T-helper 2 cell treated with Interferon-gamma antibody and Interleukin-4, amounts not matched to agents 5 μg/mL and 100 μg/mL, for 36 hours (primary cell): ENCODE measurements at places on chromosomes 5 and 9.

- no peaks in the 10 kb centered on the region for H3K27me3 ChIP-seq
- H3K4me3 ChIP-seq: peak overlapping the region; percentile 72
- H3K4me1 ChIP-seq: peaks cover 71% of the 10 kb centered on the region
- peak overlapping the region; percentile 77 for H3K27ac ChIP-seq
These were observed 61.5 kb downstream of the OSTF1 start for GRCh38 chr9:75149841-75150241.

GRCh38 chr5:79834754-79835714, 145.4 kb downstream of the CMYA5 start:
- H3K27ac ChIP-seq: no peak overlapping the region
- H3K4me1 ChIP-seq: no peaks in the 10 kb centered on the region
- H3K36me3 ChIP-seq: no peaks in the 10 kb centered on the region
- H3K4me3 ChIP-seq: no peak overlapping the region

DNA sequence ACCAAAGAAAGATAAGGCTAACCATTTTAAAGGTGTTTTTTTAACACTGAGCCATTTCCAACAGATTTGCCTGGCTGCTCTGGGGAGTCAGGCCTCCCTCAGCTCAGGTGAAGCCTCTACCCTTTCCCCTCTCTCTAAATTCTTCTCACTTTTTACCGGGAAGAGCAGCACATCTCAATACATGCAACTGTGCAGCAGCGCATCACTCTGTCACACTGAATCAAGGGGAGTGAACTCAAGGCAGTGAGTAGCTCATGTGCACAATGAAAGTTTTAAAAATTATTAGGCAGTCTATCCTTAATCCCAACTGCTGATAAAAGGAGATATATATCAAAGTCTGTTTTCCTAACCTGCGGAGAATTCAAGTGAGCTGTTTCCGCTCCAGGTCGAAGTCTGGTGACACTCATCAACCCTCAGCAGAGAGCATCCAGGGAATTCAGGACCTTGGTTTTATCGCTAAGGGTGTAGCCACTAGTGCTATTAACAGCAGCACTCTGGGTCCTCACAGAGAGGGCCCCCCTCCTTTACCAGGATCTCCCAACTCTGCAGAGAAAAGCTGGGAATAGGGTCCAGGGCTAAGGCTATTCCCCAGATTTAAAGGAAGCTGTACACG, 1.0 kb downstream of the CEMIP2 start:
- DNase-seq: no peak
- H3K4me3 ChIP-seq: peak overlapping the region; percentile 96
- H3K27ac ChIP-seq: peak overlapping the region; percentile 95
- no peaks in the 10 kb centered on the region for H3K27me3 ChIP-seq
- peaks cover 48% of the 10 kb centered on the region for H3K4me1 ChIP-seq
- peaks cover 7% of the 10 kb centered on the region for H3K36me3 ChIP-seq

GRCh38 chr5:148926207-148926606, 99.8 kb downstream of the ADRB2 start:
- no peaks in the 10 kb centered on the region for H3K4me1 ChIP-seq
- no peak for DNase-seq

DNA sequence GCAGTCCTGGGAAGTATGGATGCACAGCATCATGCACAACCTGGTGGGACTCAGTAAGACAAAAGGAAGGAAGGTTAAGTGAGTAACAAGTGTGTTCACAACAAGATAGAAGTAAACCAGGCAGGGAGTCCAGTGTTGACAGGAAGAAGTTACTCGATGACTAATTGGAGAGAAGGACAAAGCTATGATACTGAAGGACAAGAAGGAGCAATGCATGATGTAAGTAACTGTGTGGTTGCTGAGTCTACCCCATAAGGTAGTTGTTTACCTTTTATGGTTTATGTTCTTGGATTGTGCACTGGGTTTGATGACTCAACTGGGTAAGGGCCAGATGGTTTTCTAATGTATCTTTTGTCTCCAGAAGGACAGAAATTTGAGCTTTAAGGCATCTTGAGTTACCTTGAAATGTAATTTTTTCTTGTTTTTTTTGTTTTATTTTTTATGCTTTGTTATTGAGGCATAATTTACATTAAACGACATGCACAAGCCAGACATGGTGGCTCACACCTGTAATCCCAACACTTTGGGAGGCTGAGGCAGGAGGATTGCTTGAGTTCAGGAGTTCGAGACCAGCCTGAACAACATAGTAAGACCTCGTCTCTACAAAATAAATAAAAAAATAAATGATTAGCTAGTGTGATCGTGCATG, 89.2 kb upstream of the CAST start:
- H3K4me1 ChIP-seq: peaks cover 1% of the 10 kb centered on the region
- no peak overlapping the region for H3K4me3 ChIP-seq
- H3K27ac ChIP-seq: no peak overlapping the region
- peaks cover 24% of the 10 kb centered on the region for H3K27me3 ChIP-seq

GRCh38 chr5:156421798-156422197, 94.8 kb downstream of the SGCD start:
- H3K27ac ChIP-seq: no peak overlapping the region
- no peaks in the 10 kb centered on the region for H3K36me3 ChIP-seq
- H3K4me1 ChIP-seq: no peaks in the 10 kb centered on the region
- H3K27me3 ChIP-seq: peaks cover 6% of the 10 kb centered on the region

DNA sequence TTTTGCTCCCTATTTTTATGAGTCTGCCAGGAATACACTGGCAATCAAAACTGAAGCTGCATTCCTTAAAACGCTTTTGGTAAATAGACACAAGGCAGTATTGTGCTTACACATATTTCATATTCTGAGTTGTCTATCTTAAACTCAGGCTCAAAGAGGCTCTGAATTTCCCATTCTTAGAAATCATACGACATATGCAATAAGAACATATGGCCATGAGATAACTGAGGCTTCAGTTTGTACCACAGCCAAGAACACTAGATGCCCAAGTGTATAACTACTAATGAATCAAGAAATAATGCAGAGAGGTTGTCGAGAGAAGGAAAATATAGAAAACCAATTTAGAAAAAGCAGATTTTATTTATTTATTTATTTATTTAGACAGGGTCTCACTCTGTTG, 357.4 kb downstream of the NDUFS4 start:
- H3K4me1 ChIP-seq: no peaks in the 10 kb centered on the region
- no peak overlapping the region for H3K4me3 ChIP-seq
- DNase-seq: no peak
- no peaks in the 10 kb centered on the region for H3K36me3 ChIP-seq
- H3K27me3 ChIP-seq: no peaks in the 10 kb centered on the region

DNA sequence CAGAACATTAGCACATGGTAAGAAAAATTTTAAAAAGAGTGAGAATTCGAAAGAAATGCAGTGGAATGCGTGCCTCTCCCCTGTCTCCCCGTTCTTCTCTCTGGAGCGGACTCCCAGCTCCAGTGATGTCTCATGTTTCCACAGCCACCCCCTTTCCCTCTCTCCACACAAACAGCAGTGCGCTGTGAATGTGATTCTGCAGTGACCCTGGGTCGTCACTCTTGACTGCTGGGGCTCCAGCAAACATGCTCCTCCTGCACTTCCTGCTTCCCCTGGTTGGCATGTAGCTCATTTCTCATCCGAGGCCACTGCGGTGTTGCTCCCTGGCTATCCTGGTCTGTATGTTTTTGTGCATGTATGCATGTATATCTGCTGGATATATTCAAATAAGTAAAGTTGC, 13.3 kb downstream of the PHF2 start:
- DNase-seq: no peak
- H3K4me1 ChIP-seq: peaks cover 12% of the 10 kb centered on the region
- H3K4me3 ChIP-seq: no peak overlapping the region
- peaks cover 5% of the 10 kb centered on the region for H3K36me3 ChIP-seq

- no peaks in the 10 kb centered on the region for H3K27me3 ChIP-seq
- no peak for DNase-seq
These were observed 77.0 kb upstream of the ZFAND5 start for GRCh38 chr9:72441848-72442607.

- H3K27ac ChIP-seq: no peak overlapping the region
- H3K4me1 ChIP-seq: peaks cover 1% of the 10 kb centered on the region
- no peak for DNase-seq
- H3K27me3 ChIP-seq: no peaks in the 10 kb centered on the region
- no peak overlapping the region for H3K4me3 ChIP-seq
These were observed 8.0 kb upstream of the PCA3 start for GRCh38 chr9:76756268-76756640.

DNA sequence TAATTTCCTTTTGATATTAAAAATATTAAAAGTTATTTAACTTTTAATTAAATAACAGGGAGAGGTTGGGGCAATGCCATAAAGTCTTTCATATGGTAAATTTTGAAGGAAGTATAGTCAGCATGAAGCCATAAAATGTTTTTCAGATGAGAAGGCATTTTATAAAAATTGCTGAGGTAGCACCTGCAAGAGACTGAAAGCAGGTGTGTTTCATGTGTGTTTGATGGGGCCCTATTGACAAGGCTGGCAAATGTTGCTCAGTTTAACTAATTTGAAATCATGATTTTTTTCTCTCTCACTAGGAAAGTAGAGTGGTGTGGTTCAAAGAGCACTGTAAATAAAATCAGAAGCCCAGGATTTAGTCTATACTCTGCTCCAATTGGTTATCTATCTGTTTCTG, 805.8 kb upstream of the C9orf72 start:
- no peak overlapping the region for H3K4me3 ChIP-seq
- H3K36me3 ChIP-seq: no peaks in the 10 kb centered on the region
- DNase-seq: no peak
- no peaks in the 10 kb centered on the region for H3K27me3 ChIP-seq

DNA sequence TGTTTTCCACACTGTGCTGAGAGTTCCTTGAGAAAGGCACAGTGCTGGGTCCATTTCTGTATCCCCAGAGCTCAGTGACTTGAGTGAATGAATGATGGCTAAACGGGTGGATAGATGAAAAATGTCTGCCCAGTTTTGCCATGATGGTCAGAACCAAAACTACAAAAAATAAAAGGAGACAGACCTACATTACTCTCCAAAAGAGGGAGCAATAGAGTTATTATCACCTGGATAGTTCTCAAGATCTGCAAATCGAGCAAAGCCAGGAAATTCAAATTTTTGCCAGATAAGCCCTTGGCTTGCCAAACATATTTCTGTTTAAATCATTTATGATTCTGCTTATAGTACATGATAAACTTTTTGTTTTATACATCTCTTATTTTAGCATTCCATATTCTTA, 214.2 kb upstream of the ZNF462 start:
- H3K36me3 ChIP-seq: no peaks in the 10 kb centered on the region
- no peak for DNase-seq
- no peak overlapping the region for H3K27ac ChIP-seq
- H3K4me3 ChIP-seq: no peak overlapping the region
- no peaks in the 10 kb centered on the region for H3K27me3 ChIP-seq

DNA sequence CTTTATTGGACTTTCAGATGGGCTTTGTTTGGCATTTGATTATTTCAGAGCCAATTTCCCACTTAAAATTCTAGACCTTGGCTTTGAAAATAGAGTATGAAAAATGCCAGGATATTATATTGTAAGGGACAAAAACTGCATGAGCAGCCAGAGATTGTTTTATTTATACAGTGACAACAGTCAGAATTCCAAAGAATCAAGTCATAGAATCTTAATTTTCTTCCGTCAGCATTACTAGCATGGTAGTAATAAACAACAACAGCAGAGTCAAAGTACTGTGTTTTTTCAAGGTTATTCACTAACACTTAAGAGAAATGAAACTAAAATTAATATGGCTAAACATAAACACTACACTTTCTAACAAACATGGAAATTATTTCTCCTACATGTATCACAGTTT, 52.2 kb downstream of the MLLT3 start:
- H3K27me3 ChIP-seq: no peaks in the 10 kb centered on the region
- no peak overlapping the region for H3K4me3 ChIP-seq
- H3K4me1 ChIP-seq: peaks cover 32% of the 10 kb centered on the region
- H3K27ac ChIP-seq: no peak overlapping the region

DNA sequence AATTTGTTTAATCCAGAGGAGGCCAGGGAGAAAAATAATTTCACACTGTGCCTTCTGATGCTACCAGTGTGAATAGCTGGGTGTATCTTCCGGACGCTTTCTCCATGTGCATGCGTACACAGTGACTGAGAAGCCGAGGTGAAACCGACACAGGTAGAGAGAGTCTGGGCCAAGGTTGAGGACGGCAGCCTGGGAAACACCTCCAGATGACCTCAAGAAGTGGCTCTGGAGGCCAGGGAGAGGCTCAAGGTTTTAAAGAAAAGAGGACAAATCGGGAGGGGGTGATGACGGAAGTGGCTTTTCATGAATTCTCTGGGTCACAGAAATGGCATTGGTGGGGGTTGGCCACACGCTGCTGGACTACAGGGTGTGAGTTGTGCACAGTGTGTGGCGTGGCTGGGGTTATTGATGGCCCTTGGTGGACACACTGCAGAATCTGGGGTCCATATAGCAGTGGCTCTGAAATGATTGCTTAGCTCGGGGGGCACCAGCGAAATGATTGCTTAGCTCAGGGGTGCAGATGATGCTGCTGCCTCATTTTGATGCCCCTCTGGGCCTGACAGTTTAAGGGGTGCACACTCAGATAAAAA, 34.1 kb upstream of the LRRC14B start:
- no peaks in the 10 kb centered on the region for H3K27me3 ChIP-seq
- H3K27ac ChIP-seq: no peak overlapping the region
- H3K4me1 ChIP-seq: no peaks in the 10 kb centered on the region
- DNase-seq: no peak
- H3K36me3 ChIP-seq: no peaks in the 10 kb centered on the region

DNA sequence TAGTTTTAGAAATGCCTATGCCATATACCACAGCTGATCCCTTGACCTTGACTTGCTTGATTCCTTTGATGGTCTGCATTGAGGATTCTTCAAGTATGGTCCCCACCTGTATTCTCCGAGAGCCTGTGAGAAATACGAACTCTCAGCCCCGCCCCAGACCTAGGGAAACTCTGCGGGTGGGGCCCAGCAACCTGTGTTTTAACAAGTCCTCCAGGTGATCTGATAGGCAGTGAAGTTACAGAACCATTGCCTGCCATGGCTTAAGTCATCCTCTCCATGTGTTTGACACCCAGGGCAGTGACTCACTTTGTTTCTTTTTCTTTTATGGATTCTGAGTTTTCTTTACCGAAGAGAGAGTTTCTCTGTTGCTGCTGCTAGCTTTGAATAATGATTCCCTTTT, 18.5 kb downstream of the FRMPD1 start:
- H3K27ac ChIP-seq: no peak overlapping the region
- H3K27me3 ChIP-seq: peaks cover 31% of the 10 kb centered on the region
- H3K36me3 ChIP-seq: no peaks in the 10 kb centered on the region

GRCh38 chr9:10055886-10056395, 556.9 kb downstream of the PTPRD start:
- H3K27ac ChIP-seq: no peak overlapping the region
- no peak for DNase-seq
- no peaks in the 10 kb centered on the region for H3K27me3 ChIP-seq
- H3K4me3 ChIP-seq: no peak overlapping the region

DNA sequence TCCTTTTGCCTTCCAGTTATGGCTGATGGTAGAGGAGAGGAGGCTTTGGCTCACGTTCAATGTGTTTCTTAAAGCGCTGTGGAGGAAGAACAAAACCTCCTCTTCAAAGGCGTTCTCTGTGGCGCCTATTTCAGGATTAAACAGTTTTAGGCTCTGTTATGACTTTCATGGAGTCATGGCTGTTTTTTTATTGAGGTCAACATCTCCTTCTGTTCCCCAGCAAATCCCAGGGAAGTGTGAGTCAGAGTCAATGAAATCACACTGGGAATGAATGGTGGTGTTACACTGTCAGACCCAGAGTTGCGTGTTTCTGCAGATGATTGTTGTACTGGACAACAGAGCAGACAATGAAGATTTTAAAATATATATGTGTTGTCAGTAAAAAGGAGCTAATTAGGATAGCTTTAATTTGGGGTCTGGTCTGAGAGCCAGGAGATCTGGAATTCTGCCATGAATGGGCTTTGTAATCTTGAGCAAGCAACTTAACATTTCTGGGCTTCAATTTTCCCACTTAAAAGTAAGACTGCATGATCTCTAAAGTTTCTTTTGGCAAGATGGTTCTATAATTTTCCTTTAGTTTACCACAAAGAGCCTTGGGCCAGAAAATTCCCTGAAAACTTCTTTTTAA, 240.7 kb downstream of the CSNK1G3 start:
- H3K4me3 ChIP-seq: no peak overlapping the region
